ENCODE measurements at places on chromosomes 4 and X. TPM values are rescaled to one million over a fixed set of nuclear protein-coding genes. Genes with fewer than 3 reads are reported as not detected.
A peak's percentile ranks its signal among the peaks of the same experiment; 100 is the strongest.

Gene AKAP14
- not detected for total RNA-seq

Gene PDZD4
- 11.6 TPM for total RNA-seq

Gene CXCL6
- total RNA-seq: not detected

Gene TEX13C
- not detected for total RNA-seq

Gene STPG2
- not detected for total RNA-seq

Gene ERCC6L
- total RNA-seq: 0.41 TPM

Gene CFAP299
- not detected for total RNA-seq

Gene POU4F2
- not detected for total RNA-seq

Gene ADAMTS3
- 2.3 TPM for total RNA-seq

Gene GC
- not detected for total RNA-seq

Gene NAP1L2
- 4.2 TPM for total RNA-seq

Gene RHOH
- 10.2 TPM for total RNA-seq

Gene TBC1D8B
- 7.9 TPM for total RNA-seq

Gene IL3RA
- 7.3 TPM for total RNA-seq

Gene CENPVL3
- total RNA-seq: not detected

Gene TNMD
- not detected for total RNA-seq

Gene CXCL11
- total RNA-seq: not detected

- peak; percentile 5 for DNase-seq
- H3K27ac ChIP-seq: peak overlapping the region; percentile 92
- peaks cover 14% of the 10 kb centered on the region for H3K4me1 ChIP-seq
- no peaks in the 10 kb centered on the region for H3K36me3 ChIP-seq
- peak overlapping the region; percentile 97 for H3K4me3 ChIP-seq
Measured at GRCh38 chr4:98261405-98262291, 464 bp downstream of the RAP1GDS1 start.

DNA sequence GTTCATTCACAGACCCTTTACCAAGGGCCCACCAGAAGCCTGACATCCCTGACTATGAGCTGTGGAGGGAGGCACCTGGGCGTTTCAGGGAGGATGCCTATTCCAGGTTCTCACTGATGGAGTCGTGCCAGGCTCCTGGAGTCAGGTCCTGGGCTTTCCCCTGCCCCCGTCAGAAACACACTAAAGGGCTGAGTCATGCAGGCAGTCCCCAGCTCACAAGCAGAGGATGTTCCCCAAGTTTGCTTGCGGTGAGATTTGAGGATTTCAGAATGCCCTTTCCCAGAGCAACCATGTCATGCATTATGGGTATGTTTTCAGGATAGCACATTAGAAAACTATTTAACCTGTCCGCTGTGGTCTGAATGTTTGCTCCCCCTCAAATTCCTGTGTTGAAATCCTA, 45.2 kb downstream of the FHDC1 start:
- H3K4me1 ChIP-seq: no peaks in the 10 kb centered on the region
- no peaks in the 10 kb centered on the region for H3K36me3 ChIP-seq
- H3K27ac ChIP-seq: no peak overlapping the region
- H3K4me3 ChIP-seq: no peak overlapping the region

- no peaks in the 10 kb centered on the region for H3K27me3 ChIP-seq
- H3K4me3 ChIP-seq: no peak overlapping the region
- H3K36me3 ChIP-seq: no peaks in the 10 kb centered on the region
- H3K4me1 ChIP-seq: no peaks in the 10 kb centered on the region
- no peak for DNase-seq
Measured at GRCh38 chrX:123358457-123358856, 174.4 kb downstream of the GRIA3 start.

DNA sequence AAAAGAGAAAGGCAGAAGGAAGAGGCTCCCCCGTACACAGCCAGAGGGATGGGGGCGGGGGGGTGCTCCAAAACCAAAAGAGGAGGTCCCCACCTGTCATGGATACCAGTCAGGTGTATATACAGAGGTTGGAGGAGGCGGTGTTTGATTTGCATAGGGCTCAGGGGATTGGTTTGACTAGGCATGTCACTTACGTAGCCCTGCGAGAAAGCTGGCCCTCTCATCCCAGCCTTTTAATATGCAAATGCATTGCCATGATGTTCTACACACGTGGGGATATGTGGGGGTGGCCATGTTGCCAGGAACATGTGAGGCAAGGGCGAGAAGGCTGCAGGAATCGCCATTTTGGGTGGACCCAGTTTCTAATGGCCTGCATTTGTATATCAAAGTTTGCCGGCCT, 38.6 kb downstream of the TMEM150C start:
- DNase-seq: no peak
- no peak overlapping the region for H3K4me3 ChIP-seq
- no peak overlapping the region for H3K27ac ChIP-seq
- no peaks in the 10 kb centered on the region for H3K36me3 ChIP-seq
- H3K27me3 ChIP-seq: no peaks in the 10 kb centered on the region

GRCh38 chrX:66013194-66013816, 26.6 kb downstream of the VSIG4 start:
- H3K4me3 ChIP-seq: no peak overlapping the region
- no peak overlapping the region for H3K27ac ChIP-seq
- H3K36me3 ChIP-seq: no peaks in the 10 kb centered on the region
- no peaks in the 10 kb centered on the region for H3K27me3 ChIP-seq
- no peak for DNase-seq
- H3K4me1 ChIP-seq: no peaks in the 10 kb centered on the region

GRCh38 chrX:119887721-119888425, 7.8 kb upstream of the AKAP14 start:
- peak overlapping the region; percentile 48 for H3K4me3 ChIP-seq
- H3K27ac ChIP-seq: no peak overlapping the region
- no peaks in the 10 kb centered on the region for H3K27me3 ChIP-seq
- H3K36me3 ChIP-seq: no peaks in the 10 kb centered on the region
- no peak for DNase-seq

DNA sequence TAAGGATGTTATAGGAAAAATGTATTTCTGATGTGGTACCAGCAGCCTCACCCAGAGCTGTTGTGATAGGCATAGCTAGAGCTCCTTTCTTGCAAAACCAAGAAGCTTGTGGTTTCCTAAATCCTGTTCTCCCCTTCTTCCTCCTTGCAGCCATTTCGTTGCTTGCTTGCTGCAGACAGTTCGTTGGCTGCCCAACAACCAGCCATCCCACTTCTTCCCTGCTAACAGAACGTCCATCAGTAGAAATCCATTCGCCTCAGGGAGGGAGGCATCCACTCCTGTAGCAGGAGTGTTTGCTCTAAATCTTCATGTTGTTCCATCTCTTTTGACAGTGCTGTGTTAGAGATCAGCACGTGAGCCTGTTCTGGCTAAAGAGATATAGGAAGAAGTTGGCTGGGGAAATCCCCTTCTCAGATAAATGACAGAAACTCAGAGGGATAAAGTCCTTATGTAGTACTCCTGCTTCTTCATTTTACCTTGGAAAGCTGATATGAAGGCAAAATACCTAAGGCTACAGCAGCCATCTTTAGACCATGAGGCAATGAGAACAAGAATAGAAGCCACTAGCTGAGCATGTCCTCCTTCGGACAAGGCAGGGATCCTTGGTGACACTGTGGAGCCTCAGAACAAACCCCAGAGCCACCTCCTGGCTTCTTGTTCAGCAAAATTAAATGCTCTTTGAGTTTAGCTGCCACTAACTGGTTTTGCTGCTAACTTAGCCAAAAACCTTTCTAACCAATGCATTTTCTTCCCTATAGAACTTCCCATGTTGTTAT, 68.4 kb upstream of the RELL1 start:
- H3K36me3 ChIP-seq: no peaks in the 10 kb centered on the region
- H3K4me1 ChIP-seq: peaks cover 16% of the 10 kb centered on the region
- no peak overlapping the region for H3K27ac ChIP-seq
- H3K27me3 ChIP-seq: no peaks in the 10 kb centered on the region
- DNase-seq: no peak

DNA sequence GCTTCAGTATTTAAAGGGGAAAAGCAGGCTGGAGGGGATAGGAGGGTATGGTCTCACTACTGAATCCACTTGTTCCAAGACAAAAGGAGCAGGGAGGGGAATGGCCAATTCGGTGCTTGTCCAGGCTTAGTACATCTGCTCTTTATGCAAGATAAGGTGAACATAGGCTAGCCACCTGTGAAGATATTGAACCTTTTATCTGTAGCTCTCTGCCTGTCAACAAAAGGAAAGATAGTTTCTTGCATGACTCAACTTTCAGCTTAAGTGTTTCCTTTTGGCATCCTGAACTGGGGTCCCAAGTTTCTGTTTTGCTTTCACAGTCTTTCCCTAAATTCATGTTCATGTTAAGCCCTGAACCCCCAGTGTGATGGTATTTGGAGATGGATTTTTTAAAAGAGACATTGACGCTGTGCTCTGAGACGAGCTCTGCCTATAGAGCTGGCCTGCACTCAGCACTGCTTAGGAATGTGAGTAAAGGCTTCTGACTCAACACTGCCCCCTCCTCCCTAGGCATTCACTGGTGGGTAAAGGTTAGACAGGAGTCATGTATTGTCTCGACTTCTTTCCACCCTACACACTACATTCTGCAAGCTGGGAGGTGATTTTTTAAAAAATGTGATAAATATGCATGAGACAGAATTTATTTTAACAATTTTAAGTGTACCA, 28.2 kb downstream of the FAM149A start:
- DNase-seq: no peak
- no peak overlapping the region for H3K27ac ChIP-seq
- H3K27me3 ChIP-seq: no peaks in the 10 kb centered on the region
- H3K4me3 ChIP-seq: no peak overlapping the region

DNA sequence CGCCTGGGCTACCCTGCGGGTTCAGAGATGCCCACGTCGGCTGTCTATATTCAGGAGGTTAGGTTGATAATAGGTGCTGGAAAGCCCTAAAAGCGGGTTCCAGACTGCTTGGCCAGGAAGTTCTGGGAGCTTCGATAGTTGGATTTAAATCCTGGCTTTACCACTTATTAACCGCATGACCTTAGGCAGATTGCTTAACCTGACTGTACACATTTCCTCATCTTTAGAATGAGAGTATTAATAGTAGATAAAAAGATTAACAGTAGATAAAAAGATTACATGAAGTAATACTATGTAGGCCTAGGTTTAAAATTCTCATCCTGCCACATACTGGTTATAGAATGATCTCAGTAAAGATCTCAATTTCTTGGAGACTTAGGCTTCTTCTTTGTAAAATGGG, 75.0 kb upstream of the ESX1 start:
- H3K27me3 ChIP-seq: no peaks in the 10 kb centered on the region
- H3K4me3 ChIP-seq: no peak overlapping the region
- no peaks in the 10 kb centered on the region for H3K36me3 ChIP-seq
- no peak for DNase-seq
- H3K27ac ChIP-seq: no peak overlapping the region
- H3K4me1 ChIP-seq: no peaks in the 10 kb centered on the region

DNA sequence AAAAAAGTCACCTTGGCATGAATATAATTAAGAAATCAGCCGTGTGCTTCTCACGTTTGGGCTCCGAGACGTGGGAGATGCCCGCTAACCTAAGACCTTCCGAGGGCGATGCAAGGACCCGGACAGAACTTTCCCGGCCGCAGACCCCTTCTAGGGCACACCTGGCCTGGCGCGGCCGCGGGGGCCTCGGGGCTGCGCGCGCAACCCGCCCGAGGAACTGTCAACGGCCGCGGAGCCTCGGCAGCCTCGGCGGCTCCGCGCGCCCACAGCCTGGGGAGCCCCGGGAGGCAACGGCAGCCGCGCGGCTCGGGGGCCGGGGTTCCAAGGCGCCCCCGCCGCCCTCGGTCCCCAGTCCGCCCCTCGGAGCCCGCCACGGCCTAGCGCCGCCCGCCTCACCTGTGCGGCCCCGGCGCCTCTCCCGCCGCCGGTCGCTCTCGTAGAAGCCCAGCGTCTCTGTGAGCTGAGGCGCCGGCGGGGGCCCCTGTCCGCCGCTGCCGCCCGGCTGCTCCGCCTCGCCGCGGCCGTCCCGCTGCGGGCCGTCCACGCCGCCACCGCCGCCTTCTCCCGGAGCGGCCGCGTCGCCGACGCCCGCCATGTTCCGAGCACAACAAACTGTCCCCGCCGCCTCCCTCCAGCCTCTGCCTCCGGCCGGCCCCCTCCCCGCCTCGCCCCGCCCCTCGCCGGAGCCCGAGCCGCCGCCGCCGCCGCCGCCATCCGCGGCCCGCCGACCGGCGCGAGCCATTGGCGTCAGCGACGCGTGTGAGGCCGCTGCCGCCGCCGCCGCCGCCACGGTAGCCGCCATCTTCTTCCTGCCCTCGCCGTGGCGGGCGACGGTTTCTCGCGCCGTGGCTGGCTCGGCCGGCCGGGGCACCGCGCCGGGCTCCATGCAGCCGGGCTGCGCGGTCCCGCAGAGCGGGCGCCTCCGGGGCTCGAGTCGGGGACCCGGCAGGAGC, at the start of gene TAPT1:
Gene TAPT1, minus strand, starts transcription at position 609 of the 953 bp plus-strand sequence. Its CDS starts 14 bp downstream, at position 595.
- H3K4me3 ChIP-seq: peak within 1 kb of the TSS; percentile 75
- H3K27me3 ChIP-seq: no peaks in the 10 kb centered on the region
- H3K27ac ChIP-seq: peak within 1 kb of the TSS; percentile 96
- peaks cover 58% of the 10 kb centered on the region for H3K4me1 ChIP-seq

GRCh38 chr4:100949350-100949935, 397.9 kb downstream of the PPP3CA start:
- H3K36me3 ChIP-seq: no peaks in the 10 kb centered on the region
- H3K27ac ChIP-seq: no peak overlapping the region
- no peak for DNase-seq
- no peak overlapping the region for H3K4me3 ChIP-seq
- H3K4me1 ChIP-seq: no peaks in the 10 kb centered on the region

DNA sequence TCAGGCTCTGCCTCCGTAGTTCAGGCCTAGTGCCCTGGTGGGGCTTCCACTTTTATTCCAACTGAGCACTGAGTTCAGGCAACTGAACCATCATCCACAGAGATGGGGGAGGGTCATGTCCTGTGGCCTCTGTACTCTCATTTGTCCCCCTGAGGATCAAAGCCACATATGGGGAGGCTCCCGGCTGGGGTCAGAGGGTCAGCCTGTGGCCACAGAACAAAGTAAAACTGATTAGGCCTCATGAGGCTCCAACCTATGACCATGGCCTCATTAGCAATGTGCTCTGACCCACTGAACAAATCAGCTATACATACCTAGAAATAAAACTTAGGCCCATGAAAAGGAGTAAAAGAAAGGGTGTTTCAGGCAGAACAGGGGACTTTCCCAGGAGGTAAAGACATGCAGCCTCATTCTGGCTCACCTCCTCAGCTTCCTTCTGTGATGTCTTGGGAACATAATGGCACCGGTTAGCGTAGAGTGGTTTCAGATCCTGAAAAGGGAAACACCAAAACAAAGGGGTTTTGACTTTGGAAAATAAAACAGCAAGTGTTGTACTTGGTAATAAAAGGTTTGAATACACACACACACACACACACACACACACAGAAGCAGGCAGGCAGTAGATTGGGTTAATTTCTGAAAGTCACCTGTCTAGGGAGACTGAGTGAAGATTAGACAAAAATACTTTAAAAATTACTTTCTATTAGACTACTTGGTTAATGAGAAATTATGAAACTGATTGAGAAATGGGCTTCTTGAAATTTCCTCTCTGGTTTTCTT, 24.3 kb downstream of the TMEM255A start:
- no peaks in the 10 kb centered on the region for H3K27me3 ChIP-seq
- H3K36me3 ChIP-seq: no peaks in the 10 kb centered on the region
- H3K27ac ChIP-seq: no peak overlapping the region
- H3K4me3 ChIP-seq: no peak overlapping the region

DNA sequence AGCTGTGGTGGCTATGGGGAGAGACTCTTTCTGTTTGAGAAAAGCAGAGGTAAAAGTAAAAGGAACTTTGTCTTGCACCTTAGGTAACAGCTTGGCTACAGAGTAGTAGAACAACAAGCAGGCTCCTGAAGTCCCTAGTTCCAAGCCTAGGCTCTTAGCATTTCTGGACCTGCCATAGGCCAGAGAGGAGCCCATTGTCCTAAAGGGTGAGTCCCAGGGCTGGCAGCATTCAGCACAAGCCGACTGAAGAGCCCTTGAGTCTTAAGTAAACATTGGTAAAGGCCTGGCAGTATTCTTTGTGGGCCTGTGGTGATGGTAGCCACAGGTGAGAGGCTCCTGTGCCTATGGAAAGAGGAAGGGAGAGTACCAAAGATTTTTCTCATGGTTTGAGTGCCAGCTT, 38.2 kb downstream of the CSN3 start:
- no peaks in the 10 kb centered on the region for H3K36me3 ChIP-seq
- no peak for DNase-seq
- H3K27ac ChIP-seq: no peak overlapping the region
- H3K27me3 ChIP-seq: no peaks in the 10 kb centered on the region

Measured in thoracic aorta (tissue), 2 donors.